ENCODE measurements at places on chromosomes 3 and 15.

- no peak for DNase-seq
Observed at GRCh38 chr15:29835301-29835700, 13.0 kb upstream of the TJP1 start.

DNA sequence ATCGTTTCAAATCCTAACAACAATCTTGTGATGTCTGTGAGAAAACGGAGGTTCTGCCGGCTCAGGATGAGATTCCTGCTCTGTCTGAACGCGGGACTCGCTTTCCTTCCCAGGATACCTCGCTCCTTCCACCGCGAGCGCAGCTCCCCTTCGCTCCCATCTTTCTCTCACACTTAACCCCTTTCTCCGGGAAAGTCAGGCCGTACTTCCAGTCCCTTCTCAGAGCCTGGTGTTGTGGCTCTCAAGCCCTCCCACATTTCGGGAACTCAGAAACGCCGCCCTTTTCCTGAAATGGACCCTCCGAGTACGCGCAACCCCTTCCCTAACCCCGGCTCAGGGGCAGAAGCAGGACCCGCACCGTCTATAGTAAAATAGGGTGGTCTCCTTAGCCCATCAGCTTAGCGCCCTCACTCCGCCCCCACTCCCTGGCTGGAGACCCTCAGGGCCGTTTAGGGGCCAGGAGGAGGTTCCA is 378 bp upstream of the FEM1B start:
- no peak for DNase-seq

DNA sequence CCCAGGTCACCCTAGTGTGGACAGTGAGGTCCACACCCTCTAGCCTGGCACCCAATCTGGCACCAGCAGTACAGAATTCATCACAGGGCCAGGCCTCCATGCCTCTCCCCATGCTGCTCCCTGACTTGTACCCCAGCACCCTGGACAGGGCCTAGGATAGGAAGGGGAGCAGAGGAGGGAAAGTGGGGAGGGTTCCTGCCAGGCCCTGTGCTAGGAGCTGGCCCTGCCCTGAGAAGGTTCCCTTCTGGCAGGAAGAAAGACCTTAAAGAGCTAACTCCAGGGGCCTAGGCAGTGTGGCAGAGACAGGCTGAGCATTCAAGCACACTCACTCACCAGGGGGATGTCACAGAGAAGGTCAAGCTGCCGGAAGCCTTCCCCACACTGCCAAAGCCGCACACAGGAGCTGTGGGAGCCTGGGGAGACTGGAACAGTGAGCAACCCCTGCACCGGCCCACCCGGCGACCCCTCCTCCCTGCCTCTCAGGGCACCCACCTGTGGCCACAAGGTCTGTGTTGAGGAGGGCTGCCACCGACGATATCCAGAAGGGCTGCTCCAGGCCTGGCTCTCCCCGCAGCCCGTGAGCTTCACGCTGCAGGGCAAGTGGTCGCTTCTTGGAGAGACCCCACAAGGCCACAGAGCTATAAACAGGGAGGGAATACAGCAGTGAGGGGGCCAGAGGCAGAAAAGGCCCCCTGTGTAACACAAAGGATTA is 7.4 kb downstream of the RRP9 start:
- no peak for DNase-seq

DNA sequence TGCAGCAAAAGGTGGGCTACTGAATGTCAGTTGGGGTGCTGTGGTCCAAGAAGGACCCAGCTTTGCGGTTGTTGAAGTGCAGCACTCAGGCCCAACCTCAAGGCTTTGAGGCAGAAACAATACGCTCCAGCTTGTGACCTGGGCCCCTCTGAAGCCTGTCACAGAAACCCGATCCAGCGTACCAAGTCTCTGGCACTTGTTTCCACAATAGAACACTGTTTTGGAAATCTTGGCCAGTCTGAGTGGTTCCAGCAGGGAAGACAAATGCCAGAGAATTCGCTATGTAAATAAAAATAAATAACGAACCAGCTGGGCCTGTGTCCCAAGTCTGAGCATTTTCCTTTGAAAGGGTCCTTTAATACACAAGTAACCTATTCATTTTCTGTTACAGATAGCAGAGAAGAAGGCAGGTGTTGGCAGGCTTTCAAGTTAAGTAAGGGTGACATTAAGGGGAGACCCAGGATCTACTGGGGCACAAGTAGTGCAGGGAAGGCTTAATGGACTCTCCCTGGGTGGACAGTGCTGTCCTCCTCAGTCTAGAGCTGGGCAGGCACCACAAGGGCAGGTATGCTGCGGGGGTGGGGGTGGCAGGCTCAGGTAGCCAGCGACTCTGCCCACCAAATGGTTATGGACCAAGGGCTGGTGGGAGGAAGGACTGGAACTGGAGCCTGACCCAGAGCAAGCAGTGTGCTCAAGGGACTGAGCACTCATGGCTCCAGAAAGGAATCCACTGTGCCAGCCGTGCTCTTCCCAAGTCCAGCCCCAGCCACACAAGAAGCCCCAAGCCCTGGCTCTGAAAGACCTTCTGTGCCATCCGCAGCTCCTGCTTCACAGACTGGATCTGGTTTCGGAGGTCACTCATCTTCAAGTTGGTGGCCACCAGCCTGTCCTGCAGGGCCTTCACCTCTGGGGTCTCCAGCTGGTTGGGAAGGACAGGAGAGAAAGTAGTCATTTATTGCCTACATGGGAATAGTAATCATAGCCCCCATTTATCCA is 26.3 kb downstream of the CCDC13 start:
- DNase-seq = no peak

- DNase-seq = no peak
Observed at GRCh38 chr3:97089621-97090020, 275.2 kb downstream of the EPHA6 start.

All from stimulated activated CD4-positive, alpha-beta T cell treated with anti-CD3 and anti-CD28 coated beads, TNF-alpha, amount 100 ng/mL, for 48 hours (primary cell).